HCEC 1CT (cell line): ENCODE measurements at places on chromosomes 7 and 10.

- no peak for DNase-seq
Measured at GRCh38 chr7:154431045-154431444, 378.8 kb downstream of the DPP6 start.

GRCh38 chr7:155003092-155003375 is at the start of gene PAXIP1:
Gene PAXIP1 (minus strand): TSS chr7:155003124. CDS start chr7:155002929, 195 bp downstream.
- peak; percentile 38 for DNase-seq

- no peak for DNase-seq
Measured at GRCh38 chr7:152504367-152504766, 68.6 kb upstream of the KMT2C start.

DNA sequence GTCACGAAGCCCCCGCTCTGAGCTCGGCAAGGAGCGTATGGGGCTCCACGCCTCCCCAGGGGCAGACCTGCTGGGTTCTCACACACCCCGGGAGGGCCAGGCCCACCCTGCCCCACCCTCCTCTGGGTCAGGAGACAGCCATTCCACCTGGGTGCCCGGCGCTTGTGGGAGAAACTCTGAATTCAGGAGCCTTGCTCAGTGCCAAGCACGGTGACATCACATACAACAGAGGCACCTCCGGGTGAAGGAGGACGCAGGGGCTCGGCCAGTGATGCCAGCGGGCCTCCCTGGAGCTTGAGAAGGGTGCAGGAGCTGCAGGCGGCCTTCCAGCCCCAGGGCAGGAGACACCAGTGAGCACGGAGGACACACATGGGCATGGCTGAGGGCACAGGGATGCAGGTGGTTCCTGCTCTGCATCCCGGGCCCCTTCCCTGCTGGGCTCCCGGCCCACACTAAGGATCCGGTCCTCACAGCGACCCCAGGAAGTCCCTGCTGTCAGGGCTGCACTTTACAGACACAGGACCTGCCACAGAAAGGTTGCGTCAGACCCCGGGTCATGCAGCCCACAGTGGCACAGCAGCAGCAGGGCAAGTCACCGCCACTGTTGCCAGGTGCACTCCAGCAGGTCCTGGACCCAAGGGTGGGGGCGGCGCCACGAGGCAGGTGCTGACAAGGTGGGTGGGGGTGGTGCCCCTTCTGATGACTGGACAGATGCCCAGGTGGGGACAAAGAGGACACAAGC is 108.0 kb downstream of the MAD1L1 start:
- no peak for DNase-seq

DNA sequence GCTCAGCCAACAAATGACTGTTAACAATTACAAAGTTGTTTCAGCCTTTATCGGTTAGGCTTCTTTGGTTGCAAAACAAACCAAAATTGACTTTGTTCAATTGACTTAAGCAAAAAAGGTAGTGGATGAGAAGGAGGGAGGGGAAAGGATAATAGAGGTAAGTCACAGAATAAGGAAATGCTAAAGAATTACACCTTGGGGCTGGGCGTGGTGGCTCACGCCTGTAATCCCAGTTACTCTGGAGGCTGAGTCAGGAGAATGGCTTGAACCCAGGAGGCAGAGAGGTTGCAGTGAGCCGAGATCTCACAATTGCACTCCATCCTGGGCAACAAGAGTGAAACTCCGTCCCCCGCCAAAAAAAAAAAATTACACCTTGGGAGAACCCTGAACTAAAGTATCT is 41.4 kb downstream of the AHCYL2 start:
- DNase-seq = no peak

DNA sequence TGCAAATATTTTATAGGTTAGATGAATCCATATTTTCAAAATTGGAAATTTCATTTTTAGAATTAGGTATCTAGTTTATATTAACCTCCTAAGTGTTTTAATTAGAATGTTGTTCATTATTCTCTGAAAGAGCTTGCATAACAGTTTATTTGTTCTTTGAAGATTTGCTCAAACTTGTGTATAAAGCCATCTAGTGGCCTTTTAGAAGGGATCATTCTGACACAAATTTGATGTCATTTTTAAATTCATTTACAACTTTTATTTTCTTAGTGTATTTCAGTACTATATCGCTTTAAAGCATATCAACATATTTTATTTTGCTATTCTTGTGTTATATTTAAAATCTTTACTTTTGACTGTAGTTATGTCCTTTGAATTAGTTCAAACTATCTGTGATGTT is 527.0 kb upstream of the NRG3 start:
- DNase-seq = no peak

DNA sequence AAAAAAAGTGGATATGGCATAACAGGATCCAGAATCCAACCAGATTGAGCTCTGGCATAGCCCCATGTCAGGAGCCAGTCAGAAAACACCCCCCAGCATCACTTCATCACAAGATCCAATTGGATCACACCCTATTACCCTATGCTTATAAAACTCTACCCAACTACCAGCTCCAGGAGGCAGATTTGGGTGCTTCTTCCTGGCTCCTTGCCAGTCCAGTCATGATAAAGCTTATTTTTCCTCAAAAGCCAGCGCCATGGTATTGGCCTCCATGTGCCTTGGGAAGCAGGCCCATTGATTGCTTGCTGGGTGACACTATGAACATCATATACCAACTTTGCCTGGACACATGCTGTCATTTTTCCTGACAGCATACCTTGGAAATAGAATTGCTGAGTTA is 281.4 kb upstream of the MKLN1 start:
- no peak for DNase-seq

DNA sequence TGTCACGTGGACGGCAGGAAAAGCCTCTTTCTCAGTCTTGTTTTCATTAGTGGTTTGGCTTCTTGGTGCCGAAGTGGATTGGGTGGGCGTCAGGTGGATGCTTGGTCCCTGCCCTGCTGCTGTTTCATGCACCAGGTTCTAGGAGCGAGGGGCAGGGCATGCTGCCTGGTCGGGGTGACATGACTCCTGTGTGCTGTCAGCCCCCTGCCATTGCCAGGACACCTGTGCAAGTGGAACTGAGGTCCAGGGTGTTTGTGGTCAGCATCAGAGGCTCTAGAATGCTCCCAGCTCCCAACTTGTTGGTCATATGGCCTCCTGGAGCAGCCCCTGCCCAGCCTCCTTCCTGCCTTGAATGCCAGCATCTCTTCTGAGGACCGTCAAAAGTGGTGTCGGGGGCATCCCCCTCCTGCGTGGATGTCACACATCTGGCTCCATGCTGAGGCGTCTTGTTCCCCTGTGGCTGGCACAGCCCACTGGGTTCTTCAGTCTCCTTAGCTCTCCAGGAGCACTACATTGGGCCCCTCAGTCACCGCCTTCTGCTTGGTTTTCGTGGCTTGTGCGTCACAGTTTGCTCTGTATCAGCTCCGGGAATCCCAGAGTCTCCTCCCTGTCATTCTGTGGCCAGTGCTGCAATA is 24.8 kb downstream of the ADCY1 start:
- DNase-seq = no peak

- no peak for DNase-seq
Measured at GRCh38 chr10:241451-241850, 106.2 kb downstream of the ZMYND11 start.

DNA sequence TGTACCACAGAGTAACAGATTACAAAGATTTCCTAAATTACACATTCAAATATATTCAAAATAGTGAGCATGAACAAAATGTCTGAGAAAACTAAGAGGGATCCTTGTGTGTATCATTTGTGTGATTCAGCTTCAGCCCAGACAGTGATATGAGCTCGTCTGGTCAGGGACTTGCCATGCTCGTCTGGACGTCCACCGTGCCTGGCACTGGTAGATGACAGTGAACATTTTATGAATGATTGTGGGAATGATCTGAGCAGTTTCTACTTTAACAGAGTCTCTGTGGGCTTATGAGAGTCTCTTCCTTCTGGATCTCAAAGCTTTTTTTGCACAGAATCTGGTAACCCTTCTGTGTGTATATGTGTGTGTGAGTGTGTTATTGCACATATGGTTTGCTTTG is 34.2 kb upstream of the ANKRD2 start:
- no peak for DNase-seq

GRCh38 chr10:73997461-73997786 is 492 bp upstream of the VCL start:
- peak; percentile 72 for DNase-seq

- DNase-seq = no peak
Measured at GRCh38 chr10:89280508-89280907, 21.3 kb upstream of the IFIT2 start.

- DNase-seq = no peak
Measured at GRCh38 chr7:14199336-14199735, 209.9 kb upstream of the ETV1 start.

DNA sequence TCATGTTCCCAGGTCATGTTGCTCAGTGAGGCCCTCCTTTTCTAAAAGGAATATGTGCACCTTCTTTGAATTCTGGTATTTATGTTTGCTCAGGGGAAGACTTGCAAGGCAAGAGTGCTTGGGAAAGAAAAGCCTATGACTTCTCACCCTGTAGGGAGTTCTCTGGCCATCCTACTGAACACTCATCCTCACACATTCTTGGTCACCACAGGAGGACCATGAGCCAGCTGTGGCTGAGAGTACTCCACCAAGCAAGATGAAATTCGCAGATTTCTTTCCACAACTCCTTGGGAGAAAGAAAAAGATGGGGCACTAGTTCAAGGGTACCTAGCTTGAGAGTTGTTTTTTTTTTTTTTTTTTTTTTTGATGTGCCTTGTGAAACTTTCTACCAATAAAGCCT is 179.6 kb downstream of the FZD1 start:
- DNase-seq = no peak

- no peak for DNase-seq
Measured at GRCh38 chr7:43931346-43931745, 5.1 kb downstream of the UBE2D4 start.

GRCh38 chr10:127332631-127333030 is 136.2 kb upstream of the INSYN2A start:
- DNase-seq = no peak

GRCh38 chr10:54983255-54983654 is 182.2 kb upstream of the PCDH15 start:
- no peak for DNase-seq

GRCh38 chr10:110686949-110687348 is 42.8 kb downstream of the RBM20 start:
- DNase-seq = peak; percentile 27

- DNase-seq = peak; percentile 98
Measured at GRCh38 chr10:31034098-31034909, 2.6 kb upstream of the ZNF438 start.

- no peak for DNase-seq
Measured at GRCh38 chr10:12503311-12503710, 154.0 kb downstream of the CAMK1D start.

DNA sequence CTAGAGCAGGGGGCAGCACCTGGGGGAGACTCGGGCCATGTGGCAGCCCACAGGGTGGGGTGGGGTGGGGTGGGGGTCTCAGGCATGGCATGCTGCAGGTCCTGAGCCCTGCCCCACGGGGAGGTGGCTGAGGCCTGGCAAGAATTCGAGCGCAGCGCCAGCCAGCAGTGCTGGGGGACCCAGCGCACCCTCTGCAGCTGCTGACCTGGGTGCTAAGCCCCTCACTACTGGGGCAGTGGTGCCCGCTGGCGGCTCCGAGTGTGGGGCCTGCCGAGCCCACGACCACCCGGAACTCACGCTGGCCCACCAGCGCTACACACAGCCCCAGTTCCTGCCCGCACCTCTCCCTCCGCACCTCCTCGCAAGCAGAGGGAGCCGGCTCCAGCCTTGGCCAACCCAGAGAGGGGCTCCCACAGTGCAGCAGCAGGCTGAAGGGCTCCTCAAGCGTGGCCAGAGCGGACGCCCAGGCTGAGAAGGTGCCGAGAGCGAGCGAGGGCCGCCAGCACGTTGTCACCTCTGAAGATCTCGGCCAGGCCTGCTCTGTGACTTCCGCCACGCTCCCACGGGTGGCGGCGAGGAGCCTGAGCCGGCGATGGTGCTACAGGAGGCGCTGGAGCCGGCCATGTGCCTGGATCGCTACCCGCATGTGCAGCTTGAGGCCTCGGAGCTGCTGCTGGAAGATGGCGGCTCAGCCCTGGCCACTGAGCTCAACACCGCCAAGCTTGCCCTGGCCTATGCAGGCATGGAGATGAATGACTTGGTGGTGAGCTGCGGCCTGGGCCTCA is 145.1 kb upstream of the C7orf33 start:
- no peak for DNase-seq

GRCh38 chr10:14879124-14879927 is 660 bp downstream of the SUV39H2 start:
- DNase-seq = peak; percentile 21

DNA sequence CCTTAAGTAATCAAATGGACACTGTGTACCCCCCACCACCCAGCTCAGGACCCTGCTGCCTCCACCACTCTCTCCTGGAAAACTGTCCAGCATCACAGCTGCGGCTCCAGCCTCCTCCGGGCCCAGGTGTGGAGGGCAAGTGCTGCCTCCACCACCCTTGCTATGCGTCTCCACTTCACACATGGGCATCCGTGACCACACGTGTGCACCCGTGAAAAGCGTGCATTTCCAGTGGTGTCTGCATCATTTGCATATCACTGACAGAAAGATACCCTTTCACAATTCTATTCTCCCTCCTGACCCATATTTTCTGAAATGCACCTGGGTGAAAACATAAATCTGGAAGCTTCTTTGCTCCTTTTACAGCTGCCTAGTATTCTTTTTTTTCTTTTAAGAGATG is 89.7 kb upstream of the PDGFA start:
- DNase-seq = no peak

GRCh38 chr10:62640411-62640810 is 164.1 kb upstream of the ADO start:
- DNase-seq = no peak

DNA sequence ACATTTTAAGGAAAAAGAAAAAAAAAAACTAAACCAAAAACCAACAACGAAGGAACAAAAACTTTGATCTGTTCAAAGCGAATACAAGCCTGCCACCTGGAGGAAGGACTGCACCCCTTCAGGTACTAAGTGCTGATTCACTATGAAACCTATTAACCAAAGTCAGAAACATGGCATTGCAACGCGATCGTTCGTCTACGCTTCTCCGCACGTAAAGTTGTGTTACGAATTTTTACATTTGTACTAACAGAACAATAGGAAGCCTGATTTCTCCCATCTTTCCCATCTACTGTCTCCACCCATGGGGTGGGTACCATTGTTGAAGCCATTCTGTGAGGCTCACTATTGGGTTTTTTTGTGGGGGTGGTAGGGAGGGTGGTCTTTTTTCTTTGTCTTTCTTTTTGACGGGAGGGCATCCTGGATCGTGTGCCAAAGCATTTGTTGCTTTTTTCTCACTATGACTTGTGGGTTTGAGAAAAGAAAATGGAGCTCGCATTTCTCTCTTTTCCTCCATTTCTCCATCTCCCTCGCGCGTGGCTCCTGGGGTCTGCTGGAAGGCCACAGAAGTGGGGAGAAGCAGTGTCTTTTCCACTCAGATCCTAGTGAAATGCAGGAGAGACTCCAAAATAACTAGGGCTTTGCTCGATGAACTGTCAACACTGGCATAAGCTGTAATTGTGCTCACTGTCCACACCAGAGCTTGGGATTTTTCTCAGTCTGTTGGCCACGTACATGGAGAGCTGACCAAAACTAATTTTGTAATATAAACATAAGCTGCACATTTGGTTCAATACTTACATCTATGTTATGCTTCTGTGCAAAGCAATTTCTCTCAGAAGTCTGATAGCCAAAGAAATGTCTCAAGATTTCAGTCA is 100.9 kb upstream of the YAE1 start:
- DNase-seq = peak; percentile 33

GRCh38 chr7:121872831-121873288 is at the start of gene PTPRZ1:
Gene PTPRZ1 (plus strand): TSS chr7:121873161. CDS start chr7:121873500, 339 bp downstream.
- no peak for DNase-seq

- DNase-seq = no peak
Measured at GRCh38 chr7:83486536-83486935, 162.4 kb downstream of the SEMA3E start.
